ENCODE measurements at places on chromosomes 5 and 9.

GRCh38 chr5:156326718-156327259 is at the start of gene SGCD:
Gene SGCD, plus strand, starts transcription at chr5:156327164.
- no peak for DNase-seq

DNA sequence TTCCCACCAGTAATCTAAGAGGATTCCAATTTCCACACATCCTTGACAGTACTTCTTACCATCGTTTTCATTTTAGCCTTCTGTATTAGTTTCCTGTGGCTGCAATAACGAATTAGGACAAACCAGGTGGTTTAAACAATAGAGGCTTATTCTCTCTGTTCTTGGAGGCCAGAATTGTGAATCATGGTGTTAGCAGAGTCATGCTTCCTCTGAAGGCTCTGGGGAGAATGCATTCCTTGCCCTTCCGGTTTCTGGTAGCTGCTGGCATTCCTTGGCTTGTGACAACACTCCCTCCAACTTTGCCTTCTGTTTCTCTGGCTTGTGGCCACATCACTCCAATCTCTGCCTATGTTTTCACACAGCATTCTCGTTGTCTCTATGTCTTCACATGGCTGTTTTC is 23.5 kb downstream of the RIGI start:
- no peak for DNase-seq

DNA sequence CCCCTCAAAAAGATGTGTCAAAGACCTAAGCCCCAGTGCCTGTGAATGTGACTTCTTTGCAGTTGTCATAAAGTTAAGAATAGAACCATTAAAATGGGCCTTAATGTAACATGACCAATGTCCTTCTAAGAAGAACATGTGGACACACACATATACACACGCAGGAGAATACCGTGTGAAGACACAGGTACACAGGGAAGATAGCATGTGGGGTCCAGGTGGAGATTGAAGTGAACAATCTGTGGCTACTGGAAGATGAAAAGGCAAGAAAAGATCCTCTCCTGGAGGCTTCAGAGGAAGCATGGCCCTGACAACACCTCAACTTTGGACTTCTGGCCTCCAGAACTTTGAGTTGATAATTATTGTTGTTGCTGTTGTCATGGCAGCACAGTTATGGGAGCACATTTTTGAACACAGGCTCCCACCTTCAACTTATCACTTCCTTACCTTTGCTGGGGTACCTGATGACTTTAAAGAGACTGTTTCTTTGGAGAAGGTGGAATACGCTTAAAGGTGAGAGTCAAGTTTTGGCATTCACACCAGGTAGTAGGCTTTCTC is 123.5 kb upstream of the ADCY2 start:
- no peak for DNase-seq

- no peak for DNase-seq
Observed at GRCh38 chr5:158801893-158802292, 297.8 kb downstream of the EBF1 start.

DNA sequence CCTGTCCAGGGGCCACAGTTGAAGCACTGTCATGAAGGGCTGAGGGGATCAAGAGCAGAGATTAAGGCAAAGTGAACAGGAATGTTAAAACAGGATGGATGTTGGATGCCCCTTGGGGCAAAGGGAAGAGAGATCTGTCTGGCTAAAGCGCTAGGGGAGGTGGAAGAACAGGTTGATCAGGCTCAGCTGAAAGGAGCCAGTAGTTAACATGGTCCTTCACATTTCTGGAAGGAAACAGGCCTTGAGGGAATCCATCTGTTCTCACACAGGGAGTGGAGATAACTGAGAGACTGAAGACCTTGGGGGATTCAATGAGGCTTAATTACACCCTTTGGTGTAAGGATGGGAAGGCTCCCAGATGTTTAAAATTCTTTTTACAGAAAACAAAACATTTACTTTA is 5.8 kb downstream of the HAPLN1 start:
- no peak for DNase-seq
